Amniotic stem cell (primary cell): ENCODE measurements at places on chromosomes 7 and 10.

GRCh38 chr7:55127622-55128081, 108.8 kb downstream of the EGFR start:
- no peak for DNase-seq

DNA sequence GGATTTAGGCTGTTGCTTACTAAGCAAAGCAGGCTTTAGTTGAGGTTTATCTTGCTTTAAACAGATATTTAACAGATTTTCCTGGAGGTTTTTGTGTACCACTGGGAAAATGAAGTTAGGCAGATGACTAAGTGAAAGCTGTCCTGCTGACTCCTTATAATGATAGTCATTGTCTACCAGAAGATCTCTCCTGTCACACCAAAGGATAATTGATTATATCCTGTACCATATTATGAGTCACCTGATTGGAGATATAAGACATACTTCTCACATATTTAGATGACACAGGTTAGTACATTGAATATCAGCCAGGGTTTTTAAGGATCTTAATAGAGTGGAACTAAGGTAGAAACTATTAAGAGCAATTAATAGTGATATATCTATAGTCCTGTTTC, 68.4 kb downstream of the PTEN start:
- DNase-seq, result no peak

DNA sequence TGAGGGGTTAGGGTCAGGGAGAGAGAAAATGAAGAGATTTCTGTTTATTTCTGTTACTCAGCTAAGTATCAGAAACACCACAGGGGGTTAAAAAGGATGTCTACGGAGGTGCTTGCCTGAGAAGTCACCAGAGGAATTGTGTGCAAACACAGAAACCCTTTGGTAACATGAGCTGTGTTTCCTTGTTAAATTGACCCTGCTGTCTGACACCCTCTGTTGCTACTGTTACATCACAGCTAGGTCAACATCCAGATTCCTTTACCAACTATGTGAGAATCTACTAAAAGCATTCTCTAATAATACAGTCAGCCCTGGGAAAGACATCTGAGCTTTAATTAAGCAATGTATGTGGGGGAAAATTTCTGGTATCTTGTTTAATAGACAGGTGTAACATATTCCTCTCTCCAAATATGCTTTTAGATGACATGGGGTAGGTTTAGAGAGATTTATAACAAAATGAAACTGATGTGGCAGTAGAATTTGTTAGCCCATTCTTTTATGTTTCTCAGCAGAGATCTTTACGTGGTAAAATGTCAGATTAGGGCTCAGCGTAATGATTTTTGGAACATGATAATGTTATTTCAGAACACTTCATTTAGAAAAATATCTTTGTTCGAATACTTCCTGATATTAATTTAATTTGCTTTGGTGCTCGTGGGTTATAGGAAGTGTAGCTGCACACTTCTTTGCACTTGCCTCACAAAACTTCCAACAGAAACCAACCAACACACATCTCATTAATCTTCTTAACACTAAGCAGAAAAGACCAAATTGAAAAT, 168.0 kb upstream of the AHR start:
- DNase-seq, result no peak

DNA sequence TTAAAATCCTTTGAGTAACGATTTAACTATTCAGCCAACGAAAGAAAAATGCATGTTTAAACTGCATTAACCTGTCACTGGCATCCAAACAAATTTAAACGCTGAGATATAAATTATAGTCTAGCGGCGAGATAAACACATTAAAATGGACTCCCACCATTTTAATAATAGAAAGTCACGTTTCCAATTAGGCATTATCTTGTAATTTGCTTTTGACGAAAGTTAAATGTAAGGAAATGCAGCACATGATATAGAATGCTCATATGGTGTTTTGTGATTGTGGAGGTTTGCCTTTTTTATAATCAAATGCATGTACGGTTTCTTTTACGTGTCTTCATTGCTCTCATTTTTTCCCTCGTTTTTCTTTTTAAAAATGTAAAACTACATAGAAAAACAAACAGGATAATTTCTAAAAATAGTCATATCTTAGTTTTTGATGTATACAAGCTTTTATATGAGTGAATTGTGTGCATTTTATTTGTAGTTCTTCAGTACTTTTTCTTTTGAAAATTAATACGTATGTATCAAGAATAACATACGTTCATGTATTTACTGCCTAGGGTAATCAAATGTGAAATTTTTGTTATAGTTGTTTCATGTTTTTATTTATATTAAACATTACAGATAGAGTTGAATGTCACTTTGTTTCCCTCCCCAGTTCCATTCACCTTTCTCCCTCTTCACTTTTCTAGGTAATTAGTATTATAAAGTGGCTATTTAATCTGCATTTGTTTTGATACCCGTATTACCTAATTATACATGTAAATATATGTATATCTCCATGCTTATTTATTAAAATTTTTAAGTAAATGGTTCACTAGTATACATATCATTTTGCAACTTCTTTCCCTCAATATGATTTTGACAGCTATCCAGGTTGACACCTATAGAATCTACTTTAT, 1.1 kb upstream of the KLF14 start:
- DNase-seq, result no peak

- peak; percentile 66 for DNase-seq
Measured at GRCh38 chr10:114623661-114624294, 34.3 kb downstream of the ABLIM1 start.

GRCh38 chr7:141122736-141123135, 48.9 kb downstream of the TMEM178B start:
- DNase-seq, result no peak

- DNase-seq, result no peak
Measured at GRCh38 chr10:14571866-14572507, 202.7 kb downstream of the FAM107B start.

DNA sequence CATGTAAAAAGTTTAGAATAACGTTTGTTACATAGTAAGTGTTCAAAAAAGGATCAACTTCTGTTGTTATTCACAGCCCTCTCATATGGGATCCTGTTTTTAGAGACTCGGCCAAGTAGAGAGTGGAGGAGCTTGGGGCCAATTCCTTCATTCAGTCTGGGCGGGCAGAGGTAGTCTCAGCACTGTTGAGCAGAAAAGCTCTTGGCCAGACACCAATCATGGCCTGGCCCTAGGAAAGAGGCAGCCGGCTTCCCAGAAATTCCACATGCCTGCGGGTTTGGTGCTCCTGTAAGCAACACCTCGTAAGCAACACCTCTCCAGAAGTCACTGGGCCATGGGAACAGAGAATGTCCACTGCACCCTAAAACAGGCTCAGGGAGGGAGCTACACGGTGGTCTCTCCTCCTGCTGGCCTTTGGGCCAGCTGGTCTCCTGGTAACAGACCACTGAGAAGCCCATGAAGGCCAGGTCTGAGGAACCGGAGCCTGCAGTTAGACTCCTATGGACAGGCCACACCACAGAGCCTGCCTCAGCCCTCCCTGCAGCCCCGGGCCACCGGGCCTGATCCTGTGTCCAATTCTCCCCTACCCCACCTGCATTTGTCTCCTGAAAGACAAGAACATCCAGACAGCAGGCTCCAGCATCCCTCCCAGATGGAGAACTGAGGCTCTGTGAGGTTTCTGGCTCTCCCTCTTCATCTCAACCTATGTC, 149.1 kb downstream of the GRID1 start:
- DNase-seq, result no peak

DNA sequence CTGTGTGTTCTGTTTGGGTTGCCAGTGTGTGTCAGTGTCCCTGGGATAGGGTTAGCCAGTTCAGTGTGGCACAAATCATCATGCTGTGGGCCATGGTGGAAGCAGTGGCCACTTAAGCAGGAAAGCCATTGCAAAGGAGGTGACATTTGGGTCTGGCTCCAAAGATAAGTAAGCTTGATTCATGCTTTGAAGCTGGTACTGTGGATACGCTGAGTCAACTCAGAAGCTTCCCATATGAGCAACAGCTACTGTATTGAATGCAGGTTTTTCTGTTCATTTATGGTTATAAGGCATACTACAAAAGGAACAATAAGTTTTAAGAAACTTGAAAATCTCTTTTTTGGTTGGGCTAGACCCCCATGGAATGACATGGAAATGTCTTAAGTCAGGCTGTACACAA, 143.1 kb downstream of the BMPER start:
- no peak for DNase-seq

DNA sequence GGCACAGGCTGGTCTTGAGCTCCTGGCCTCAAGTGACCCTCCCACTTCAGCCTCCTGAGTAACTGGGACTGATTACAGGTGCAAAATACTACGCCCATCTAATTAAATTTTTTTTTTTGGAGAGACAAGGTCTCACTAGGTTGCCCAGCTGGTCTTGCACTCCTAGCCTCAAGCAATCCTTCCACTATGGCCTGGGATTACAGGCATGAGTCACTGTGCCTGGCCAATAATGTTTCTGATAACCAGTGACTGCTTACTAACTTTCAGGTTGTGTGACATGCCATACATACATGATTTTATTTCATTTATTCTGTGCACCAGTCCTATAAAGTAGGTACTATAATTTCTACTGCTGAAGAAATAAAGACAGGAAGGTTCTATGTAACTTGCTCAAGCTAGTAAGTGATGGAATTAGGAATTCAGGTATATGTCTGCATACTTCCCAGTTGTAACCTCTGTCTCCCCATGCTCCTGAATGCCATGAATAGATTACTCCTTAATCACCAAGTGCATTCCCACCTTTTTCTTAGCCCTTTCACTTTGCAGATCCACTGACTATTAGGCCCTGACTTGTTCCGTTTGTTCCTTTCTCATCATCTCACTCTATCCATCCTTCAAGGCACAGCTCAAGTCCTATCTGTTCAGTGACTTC, 28.1 kb downstream of the MCU start:
- DNase-seq, result no peak

- no peak for DNase-seq
Measured at GRCh38 chr10:73806176-73806950, 5.0 kb downstream of the NDST2 start.

DNA sequence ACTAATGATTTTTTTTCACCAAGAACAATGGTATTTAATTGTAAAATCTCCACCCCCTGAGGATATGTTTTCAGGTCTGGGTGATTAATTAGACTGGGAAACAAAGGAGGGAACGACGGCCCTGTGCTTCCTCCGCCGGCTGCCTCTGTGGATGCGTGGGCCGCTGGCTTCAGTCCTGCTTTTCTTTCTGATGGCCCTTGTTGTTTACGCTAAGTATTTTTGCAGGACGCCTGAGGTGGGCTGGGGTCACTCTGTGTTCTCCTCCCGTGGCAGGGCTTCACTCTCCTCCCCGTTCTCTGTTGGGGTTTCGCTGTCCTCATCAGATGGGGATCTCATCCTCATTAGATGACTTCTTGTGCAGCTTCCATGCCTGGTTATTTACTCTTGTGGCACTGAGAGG, 5.2 kb upstream of the ACBD5 start:
- no peak for DNase-seq

DNA sequence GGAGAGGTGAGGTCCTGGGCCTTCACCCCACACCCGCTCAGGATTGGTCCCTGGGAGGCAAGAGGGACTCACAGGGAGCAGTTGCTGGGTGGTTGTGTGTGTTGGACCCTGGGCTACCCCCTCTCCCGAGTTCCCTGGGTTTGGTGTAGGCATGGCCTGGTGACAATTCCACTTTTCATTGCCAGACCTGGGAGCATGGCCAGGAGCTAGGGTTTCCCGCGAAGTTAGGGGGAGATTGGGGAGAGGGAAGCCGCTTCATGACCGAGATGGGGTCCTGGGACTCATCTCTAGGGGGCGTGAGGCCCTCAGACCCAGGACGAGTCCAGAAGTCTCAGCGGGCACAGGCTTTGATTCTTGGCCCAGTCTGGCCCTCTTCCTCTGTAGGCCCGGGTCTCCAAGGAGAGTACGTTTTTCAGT, 606 bp downstream of the PALD1 start:
- DNase-seq, result no peak

DNA sequence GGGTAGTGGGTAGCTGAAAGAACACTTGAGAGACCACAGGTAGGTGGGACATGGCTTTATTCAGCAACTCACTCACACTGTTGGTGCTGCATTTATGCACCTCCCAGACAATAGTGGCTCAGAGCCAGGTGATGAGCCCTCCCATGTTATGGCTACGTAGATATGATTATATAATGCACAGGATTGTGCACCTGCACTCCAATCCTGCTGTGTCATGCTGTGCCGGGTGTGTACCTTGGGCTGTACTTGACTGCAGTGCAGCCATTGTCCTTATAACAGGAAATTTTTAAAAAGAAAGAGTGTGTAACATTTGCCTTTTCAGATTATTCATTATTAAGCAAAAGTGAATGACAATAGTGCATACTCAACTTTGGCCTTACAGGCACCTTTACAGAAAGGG, 366.1 kb upstream of the BMPER start:
- DNase-seq, result no peak

DNA sequence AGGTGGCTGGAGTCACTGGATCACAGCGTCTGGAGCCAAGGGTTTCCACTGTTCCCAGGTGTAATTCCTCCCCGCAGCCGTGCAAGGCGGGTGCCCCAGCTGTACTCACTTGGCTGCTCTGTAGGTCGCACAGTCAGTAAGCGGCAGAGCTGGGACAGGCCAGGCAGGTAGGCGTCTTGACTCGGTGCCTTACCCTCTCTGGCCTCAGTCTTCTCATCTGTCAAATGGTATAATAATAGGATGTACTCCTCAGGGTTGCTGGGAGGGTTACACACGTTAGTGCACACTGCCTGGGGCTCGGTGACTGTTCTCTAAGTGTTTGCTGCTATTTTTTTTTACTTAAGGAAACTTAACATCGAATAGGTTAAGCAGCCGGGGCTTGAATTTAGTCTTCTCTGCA, 27.0 kb downstream of the MYL10 start:
- no peak for DNase-seq

DNA sequence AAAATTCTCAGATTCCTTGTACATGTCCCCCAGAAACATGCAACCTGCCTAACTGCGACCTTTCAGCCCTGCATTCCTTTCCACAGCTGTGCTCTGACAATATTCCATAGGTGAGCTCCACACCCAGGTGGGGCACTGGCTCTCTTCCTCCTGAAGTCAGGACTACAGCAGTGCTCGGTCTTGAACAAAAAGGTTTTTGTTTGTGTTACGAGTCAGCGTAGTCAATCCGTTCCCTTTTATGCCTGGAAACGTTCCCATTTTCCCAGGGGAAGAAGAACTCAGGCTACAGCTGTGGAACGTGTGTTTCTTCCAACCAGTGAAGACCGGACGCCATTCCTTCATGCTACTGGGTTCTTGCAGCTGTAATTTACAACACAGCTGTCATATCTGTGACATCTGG, 52.4 kb upstream of the PFKP start:
- DNase-seq, result no peak
